Activated CD4-positive, alpha-beta T cell treated with anti-CD3 and anti-CD28 coated beads for 36 hours (primary cell): ENCODE measurements at places on chromosomes 7 and 10.
A peak's percentile ranks its signal among the peaks of the same experiment; 100 is the strongest.

GRCh38 chr7:135711139-135711469 is 16.9 kb downstream of the SLC13A4 start:
- no peak for DNase-seq

- no peak for DNase-seq
Observed at GRCh38 chr10:11276449-11276990, 258.8 kb downstream of the CELF2 start.

GRCh38 chr10:132329565-132330485 is 2.2 kb upstream of the LRRC27 start:
- DNase-seq, result peak; percentile 59

DNA sequence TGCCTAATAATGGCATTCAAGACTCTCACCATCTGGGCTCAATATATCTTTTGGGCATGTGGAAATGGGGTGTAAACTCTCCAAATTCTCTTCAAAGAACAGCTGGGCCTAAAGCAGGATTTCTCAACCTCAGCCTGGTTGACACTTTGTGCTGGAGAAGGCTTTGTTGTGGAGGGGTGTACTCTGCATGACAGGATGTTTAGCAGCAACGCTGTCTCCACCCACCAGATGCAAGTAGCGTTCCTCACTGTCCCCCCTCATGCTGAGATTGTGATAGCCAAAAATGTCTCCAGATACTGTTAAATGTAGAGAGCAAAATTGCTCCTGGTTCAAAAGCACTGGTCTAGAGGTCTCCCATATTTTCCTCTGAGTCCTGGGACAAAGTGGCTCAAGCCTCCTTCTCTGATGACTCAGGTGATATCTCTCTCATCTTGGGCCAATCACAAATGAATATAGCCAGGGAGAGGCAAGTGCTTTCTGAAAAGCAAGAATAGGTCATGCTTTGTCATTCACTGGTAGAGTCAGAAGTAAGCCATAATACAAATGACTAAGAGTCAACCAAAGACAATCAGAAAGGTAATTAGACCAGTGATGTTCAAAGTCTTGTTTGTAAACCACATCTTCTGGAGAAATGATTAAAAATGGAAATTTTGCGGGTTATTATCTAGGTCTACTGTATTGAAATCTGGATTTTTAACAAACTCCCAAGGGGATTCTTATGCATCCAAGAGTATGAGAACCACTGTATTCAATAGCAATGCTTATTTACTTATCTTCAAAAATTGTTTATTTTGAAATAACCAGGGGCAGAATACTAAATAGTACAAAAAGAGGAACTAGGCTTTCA is 330.8 kb downstream of the PTEN start:
- peak; percentile 31 for DNase-seq

DNA sequence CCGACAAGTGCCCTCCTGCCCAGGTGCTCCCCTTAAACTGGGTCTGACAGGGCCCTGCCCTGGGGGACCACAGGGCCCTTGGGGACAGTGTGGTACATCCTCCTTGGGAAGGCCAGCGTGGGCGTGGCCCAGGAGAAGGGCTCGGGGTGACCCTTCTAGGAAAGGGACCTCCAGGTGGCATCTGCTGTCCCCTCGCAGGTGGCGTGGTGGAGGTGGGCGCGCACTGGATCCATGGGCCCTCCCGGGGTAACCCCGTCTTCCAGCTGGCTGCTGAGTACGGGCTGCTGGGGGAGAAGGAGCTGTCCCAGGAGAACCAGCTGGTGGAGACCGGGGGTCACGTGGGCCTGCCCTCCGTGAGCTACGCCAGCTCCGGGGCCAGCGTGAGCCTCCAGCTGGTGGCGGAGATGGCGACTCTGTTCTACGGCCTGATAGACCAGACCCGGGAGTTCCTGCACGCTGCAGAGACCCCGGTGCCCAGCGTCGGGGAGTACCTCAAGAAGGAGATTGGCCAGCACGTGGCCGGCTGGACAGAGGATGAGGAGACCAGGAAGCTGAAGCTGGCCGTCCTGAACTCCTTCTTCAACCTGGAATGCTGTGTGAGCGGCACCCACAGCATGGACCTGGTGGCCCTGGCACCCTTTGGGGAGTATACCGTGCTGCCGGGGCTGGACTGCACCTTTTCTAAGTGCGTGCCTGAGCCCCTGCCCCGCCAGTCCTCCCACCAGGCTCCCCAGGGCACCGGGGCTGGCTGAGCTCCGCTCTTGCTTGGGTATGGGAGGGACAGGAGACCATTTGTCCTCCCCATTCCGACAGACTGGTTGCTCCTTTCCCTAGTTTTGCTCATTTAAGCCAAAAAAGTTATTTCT is 972 bp downstream of the PAOX start:
- no peak for DNase-seq

DNA sequence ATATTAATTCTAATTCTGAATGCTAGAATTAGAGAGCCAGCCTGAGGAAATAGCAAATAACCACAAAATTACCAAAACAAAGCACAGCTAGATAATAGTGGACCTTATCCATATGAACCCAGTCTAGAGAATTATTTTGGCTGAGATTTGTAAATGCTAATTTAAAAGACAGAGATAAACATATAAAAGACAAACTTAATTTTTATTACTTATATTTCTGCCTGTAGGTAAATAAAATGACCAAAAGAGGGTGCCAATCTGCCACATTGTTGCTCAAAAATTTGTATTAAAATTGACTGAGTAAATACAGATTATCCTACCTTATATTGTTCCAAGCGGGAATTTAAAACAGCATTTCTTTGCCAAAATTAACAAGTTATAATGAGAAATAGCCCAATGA is 20.2 kb downstream of the RTKN2 start:
- DNase-seq, result no peak

DNA sequence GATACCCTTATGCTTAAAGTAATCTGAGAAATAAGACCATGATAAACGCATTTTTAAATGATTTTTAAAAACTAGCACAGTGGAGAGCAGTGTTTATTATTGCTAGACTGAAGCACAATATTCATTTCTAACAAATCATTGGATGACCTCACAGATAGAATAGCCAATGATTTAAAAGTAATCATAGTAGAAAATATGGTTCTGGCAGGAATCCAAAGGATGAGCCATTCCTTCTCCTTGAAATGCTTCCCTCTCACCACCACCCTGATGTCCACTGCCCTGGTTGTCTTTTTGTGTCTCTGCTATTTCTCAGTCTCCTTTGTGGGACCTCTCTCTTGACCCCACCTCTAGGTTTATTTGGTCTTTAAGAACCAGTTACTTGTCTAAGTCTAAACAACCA is 64.9 kb downstream of the PRKG1 start:
- no peak for DNase-seq

GRCh38 chr7:157177983-157178381 is 39.3 kb downstream of the UBE3C start:
- DNase-seq, result no peak
